NAMALWA (cell line): ENCODE measurements at places on chromosomes 2 and 18.

GRCh38 chr2:231376857-231377256 is 18.7 kb upstream of the B3GNT7 start:
- DNase-seq: no peak

- no peak for DNase-seq
These were observed 67.4 kb downstream of the MEP1B start for GRCh38 chr18:32257084-32257785.

DNA sequence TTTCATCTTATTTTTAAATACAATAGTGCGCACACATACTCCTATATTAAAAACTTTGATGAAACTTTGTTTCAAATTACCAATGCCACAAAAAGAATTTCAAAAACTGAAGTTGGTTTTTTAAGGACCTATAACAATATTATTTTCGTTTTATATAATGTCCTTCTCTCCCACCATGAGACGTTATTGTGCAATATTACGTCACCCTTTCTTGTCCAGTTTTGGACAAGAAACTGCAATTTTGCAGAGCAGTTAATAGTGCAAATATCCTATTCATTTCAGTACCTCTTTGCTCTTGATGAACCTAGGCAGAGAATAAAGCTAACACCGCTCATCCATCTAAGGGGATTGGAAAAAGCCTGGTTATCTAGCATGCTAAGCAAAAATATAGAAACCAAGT is 9.7 kb upstream of the ZNF516 start:
- DNase-seq: no peak

DNA sequence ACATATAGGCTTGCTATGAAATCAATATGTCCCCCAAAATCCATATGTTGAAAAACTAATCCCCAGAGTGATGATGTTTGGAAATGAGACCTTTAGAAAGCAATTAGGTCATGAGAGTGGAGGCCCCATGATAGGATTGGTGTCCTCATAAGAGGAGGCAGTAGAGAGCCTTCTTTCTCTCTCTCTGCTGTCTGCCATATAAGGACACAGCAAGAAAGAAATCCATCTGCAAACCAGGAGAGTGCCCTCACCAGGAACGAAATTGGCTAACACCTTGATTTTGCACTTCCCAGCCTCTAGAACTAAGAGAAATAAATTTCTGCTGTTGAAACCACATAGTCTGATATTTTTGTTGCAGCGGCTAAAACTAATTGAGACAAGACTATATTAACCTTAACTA is 89.5 kb downstream of the NBAS start:
- no peak for DNase-seq

DNA sequence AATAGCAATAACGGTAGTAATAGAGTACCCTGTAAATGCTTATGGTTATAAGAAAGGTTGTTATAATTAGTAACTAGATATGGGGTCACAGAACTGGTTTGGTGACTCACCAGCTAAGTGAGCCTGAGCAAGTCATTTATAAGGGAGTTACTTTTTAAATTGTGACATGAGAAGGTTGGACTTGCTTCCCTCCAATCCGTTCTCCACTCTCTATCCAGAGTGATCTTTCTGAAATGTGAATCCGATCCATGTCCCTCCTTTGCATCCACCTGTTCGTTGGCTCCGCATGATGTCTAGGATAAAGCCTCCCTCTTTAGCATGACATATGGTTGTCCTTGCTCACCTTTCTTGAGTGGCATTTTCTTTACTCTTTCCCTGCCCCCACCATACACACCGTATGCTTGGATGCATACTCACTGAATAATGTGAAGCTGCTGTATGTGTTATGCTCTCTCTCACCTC is 83.1 kb downstream of the CDC42EP3 start:
- DNase-seq: no peak

DNA sequence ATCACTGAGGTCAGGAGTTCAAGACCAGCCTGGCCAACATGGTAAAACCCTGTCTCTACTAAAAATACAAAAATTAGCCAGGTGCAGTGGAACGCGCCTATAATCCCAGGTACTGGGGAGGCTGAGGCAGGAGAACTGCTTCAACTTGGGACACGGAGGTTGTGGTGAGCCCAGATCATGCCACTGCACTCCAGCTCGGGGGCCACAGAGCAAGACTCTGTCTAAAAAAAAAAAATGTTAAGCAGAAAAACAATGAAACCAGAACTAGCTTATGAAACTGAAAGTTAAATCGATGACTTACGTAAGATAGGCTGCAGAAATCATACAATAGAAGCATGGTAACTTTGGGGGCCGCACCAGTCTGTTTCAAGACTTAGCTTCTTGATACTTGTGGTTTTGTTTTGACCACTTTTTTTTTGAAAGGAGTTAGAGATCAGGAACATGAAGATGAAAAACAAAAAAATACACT is 6.2 kb upstream of the GPR155 start:
- DNase-seq: peak; percentile 64

GRCh38 chr2:141317986-141318385 is 812.8 kb downstream of the LRP1B start:
- DNase-seq: no peak

- no peak for DNase-seq
These were observed 767.8 kb upstream of the ZEB2 start for GRCh38 chr2:145287736-145288135.

DNA sequence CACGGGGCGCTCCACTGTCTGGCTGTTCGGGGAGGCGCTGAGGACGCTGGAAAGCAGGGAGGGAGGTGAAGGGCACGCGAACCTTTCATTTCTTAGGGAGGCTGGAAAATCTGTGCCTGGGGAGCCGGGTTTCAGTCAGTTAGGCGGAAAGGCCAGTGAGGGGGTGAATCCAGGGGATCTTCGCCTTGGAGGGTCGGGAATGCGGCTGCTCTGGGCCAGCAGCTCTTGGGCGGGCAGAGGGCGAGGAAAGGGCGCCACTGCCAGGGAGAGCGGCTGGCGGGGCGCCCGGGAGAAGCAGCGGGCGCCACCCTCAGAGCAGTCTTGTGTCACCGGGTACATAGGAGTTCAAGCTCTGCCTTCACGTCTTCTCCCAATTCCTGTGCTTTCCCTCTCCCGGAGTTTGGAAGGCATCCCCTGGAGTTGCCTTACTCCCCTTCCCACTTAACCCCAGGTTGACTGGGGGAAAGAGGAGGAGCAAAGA is 1.4 kb downstream of the CCDC85A start:
- DNase-seq: no peak

- DNase-seq: no peak
These were observed at the start of gene ITGB6 for GRCh38 chr2:160199683-160200389. ITGB6 (minus strand) TSS chr2:160200272; CDS start chr2:160200063, 209 bp downstream.

- DNase-seq: no peak
These were observed 223.1 kb upstream of the PARD3B start for GRCh38 chr2:204321910-204322751.

DNA sequence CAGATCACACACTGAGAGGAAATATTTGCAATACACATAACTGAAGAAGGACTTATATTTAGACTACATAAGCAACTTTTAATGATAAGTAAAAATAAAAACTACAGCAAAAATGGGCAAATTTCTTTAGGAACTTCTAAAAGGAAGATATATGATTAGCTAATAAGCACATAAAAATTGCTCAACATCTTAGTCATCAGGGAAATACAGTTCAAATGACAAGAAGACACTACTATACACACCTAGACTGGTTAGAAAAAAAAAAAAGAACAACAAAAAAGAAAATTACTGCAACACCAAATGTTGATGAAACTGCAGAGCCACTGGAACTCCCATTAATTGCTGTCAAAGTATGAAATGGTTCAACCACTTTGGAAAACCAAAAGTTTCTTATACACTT is 1247.5 kb upstream of the ACVR2A start:
- DNase-seq: no peak

DNA sequence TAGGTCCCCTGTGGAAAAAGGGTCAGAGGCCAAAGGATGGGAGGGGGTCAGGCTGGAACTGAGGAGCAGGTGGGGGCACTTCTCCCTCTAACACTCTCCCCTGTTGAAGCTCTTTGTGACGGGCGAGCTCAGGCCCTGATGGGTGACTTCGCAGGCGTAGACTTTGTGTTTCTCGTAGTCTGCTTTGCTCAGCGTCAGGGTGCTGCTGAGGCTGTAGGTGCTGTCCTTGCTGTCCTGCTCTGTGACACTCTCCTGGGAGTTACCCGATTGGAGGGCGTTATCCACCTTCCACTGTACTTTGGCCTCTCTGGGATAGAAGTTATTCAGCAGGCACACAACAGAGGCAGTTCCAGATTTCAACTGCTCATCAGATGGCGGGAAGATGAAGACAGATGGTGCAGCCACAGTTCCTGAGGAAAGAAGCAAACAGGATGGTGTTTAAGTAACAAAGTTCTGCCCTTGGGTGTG is 165.8 kb downstream of the RPIA start:
- DNase-seq: no peak

GRCh38 chr2:222160125-222160524 is 138.7 kb downstream of the PAX3 start:
- DNase-seq: no peak

- no peak for DNase-seq
These were observed 47.0 kb downstream of the RAB12 start for GRCh38 chr18:8656232-8656631.

GRCh38 chr2:177886824-177887223 is 185.8 kb downstream of the PDE11A start:
- DNase-seq: no peak

GRCh38 chr2:124920448-124920847 is 895.4 kb downstream of the CNTNAP5 start:
- no peak for DNase-seq
